CD4-positive, alpha-beta memory T cell (primary cell): ENCODE measurements at places on chromosomes 5 and 9.
A peak's percentile ranks its signal among the peaks of the same experiment; 100 is the strongest.

DNA sequence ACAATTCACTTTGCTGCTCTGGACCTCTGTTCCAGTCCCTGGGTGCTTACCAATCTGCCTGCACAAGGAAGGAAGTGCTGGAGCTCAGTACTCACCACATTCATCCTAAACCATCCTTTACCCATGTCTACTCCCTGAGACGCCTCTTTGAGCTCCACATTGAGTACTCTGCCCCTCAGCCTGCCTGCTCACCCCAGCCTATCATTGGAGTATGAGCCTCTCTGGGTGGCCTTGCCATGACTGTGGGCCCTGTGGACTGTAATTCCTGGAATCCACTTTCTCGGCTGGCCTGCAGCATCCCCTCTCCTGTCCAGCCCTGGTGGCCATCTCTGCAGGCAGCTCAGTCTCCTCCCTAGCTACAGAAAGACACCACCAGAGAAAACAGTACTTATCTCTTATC lies 428.6 kb downstream of the SPOCK1 start:
- no peak for DNase-seq

GRCh38 chr5:3424946-3425345 lies 170.7 kb upstream of the IRX1 start:
- no peak for DNase-seq

DNA sequence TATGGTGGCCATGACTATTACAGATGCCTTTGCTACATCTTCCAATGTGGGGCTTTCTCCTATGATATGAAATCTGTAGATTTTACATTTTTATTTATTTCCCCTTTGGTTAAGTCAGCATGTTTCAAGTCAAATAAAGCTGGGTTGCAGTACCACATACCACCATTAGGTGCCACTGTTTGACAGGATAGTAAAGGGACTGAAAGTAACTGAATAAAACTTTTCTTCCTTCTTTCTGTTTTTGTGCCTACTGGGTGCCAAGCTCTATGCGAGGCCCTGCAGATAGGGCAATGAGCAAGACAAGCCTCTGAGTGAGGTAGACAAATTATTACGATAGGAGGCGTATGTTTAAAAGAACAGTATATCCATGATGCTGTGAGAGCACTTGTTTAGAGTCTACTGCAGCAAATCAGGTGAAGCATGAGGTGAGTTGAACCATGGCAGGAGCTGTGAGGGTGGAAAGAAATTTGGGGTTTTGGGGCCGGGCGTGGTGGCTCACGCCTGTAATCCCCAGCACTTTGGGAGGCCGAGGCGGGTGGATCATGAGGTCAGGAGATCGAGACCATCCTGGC lies 64.8 kb downstream of the GDNF start:
- no peak for DNase-seq

DNA sequence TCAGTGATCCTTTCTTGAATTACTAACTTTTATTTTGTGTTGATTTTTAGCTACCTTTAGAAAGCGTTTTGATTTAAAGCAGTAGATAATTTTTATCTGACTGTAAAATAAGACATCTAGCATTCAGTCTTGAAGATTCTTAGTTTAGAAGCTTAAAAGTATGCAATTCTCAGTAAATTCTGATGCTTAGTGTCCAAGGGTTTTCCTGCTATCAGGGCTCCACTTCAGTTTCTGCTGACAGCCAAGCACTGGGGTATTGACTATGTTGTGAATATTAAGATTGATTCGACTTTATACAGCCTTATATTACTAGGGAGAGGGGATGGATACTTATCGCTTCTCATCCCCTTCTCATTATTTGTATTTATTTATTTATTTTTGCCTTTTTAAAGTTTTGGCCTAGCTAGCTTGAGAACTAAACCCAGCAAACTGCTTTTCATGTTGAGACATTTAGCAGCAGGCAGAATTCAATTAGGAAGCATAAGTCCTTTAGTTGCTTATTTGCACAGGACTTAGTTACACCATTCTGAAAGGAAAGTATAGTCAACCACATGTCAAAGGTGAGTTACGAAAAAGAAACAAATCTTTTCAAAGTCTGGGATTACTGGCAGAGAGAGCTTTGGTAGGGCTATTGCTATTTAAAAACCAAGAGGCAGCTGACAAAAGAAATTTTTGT lies 2.9 kb downstream of the PBX3 start:
- no peak for DNase-seq

DNA sequence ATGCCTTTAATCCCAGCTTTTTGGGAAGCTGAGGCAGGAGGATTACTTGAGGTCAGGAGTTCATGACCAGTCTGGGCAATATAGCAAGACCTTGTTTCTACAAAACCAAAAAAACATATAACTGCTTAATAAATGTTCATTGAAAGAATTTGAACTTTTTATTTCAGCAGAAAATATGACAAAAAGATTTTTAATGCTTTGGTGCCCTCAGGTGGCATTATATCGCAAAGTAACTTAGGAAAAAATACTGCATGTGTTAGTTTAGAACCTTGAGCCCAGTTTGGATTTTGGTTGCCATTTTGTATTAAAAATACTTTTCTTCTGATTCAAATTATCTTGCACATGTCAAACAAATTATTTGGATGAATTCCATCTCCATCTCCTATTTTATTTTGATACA lies 103.2 kb downstream of the GPBP1 start:
- no peak for DNase-seq

DNA sequence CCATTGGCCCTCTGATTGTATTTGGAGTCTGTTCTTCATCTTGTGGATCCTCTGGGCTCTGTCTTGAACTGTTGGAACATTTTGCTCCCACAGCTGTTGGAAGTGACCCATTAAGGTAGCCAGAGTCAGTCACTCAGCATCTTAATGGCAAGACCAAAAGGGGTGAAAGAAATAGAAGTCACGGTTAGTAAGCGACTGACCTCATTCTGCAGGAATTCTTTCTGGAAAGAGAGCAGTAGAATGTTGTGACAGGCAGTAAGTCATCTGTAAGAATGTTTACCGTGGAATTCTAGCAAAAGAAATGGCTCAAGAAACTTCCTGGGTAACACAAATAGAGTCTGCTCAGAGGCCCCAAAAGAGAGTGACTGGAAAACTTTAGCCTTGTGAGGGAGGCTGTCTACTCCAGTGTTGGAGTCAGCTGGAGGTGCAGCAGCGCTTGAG lies 28.6 kb upstream of the TNC start:
- no peak for DNase-seq

DNA sequence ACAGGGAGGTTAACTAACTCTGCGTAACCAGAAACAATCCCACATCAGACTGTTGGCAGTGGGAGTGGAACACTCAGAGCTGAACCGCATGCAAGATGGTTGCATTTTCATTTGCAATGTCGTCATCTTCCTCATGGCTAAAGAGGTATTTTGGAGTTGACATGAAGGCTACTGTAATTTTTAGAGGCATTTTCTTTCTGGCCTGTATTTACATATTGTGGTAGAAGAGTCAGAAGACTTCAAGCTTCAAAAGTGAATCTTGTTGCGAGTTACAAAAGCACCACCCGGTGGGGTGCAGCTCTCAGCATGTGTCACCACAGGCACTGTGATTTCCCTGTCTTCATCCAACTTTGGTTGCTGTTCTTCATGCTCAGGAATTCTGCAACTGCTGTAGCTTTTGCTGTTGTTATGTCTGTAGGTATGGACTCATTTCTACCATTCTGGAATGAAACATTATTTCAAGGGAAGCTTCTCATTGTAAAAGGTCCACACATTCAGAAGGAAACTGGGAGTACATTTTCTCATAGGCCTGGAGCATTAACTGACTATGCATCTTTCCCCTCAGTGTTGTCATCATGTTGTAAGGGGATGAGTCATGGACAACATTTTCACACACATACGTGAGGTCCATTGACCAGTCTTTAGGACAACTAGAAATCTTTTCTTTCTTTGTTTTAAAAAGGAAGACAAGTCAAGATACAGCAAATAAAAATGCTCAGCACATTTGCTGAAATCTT lies 35.4 kb upstream of the GDNF start:
- DNase-seq, result no peak

DNA sequence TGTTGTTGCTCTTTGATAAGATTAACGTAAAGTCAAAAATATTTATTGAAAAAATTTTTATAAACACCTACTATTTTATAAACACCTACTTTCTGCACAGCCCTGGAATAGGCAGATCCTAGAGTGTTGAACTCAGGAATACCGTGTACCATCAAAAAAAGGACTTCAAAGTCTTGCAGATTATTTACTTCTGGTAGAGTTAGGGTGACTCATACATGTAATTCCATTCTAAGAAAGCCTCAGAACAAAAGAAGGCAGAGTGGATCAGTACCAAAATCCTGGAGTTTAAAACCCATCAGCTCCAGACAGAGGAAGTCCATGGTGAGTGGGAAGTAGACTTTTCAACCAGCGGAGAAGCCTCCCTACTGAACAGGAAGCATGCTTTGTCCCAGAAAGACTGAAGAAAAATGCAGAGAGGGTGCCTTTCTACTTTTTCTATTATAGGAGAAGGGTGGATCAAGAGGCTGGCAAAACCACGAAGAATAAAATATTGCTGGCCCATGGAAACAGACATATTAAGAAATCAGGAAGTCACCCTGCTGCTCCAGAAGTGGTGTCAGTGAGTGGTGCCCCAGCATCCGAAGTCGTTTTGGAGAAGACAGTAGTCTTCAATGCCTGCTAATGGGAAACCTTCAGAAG lies 45.1 kb upstream of the DAB2 start:
- DNase-seq, result no peak

DNA sequence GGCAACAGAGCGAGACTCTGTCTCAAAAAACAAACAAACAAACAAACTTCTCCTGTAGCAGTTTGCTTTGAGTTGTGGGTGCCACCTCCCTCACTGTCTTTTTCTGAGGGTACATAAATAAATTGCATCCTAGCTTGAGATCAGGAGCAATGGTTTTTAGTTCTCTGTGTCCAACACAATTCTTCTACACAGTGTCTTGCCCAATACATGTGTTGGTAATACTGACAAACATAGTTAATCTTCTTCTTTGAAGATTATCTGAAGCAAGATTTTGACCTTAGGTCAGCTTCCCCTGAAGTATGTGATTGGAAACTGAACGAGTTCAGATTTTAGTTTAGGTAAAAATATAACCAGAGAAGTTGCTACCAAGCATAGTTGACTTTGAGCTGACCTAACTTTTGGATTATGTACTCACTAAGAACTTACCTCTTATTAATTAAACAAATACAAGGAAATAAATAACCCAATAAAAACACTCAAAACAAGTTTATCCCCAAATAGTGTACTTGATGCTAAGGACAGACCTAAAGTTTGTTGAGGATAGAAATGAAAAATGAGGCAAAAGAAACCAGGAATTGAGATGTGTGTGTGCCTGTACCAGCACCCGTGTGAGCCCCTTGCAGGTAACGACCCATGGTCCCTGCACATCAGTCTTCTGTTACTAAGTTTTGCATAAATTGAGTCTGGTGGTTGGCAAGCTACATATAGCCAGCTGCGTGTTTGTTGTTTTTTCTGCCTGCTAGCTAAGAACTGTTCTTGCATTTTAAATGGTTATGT lies 16.2 kb downstream of the TJP2 start:
- DNase-seq, result no peak

DNA sequence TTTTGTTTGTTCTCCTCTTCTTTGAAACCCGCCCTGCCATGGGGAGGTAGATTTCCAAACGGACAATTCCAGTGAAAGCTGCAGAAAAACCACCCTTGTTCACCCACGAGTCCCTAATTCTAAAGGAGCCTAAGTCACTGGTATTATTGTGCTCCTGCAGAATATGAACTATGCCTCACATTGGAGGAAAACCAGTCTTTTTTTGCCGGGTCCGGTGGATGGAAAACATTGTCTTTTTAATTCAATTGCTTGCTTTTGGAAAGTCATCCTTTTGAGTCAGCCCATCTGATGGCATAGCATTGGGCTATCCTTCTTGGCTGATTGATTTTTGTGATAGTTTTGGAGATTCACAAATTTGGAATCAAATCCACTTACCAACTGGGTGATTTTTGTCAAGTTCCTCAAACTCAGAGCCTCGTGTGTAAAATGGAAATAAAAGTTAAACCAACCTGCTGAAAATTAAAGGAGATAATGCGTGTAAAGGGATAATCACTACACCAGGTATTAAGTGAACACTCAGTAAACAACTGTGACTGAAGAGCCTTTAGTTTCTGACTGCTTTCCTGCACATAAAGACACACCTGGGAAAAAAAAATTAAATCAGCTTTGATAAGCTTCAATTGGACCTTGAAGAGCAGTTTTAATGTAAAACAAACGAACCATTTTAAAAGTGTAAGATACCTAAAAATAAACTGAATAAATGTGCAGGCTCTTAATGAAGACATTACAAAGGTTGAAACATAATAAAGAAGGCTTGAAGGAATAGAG lies 780 bp upstream of the CCNJL start:
- DNase-seq, result no peak

- no peak for DNase-seq
These were observed 131.2 kb downstream of the SPOCK1 start for GRCh38 chr5:137367951-137368350.

GRCh38 chr5:109982966-109983534 lies 293.3 kb downstream of the MAN2A1 start:
- DNase-seq, result no peak

DNA sequence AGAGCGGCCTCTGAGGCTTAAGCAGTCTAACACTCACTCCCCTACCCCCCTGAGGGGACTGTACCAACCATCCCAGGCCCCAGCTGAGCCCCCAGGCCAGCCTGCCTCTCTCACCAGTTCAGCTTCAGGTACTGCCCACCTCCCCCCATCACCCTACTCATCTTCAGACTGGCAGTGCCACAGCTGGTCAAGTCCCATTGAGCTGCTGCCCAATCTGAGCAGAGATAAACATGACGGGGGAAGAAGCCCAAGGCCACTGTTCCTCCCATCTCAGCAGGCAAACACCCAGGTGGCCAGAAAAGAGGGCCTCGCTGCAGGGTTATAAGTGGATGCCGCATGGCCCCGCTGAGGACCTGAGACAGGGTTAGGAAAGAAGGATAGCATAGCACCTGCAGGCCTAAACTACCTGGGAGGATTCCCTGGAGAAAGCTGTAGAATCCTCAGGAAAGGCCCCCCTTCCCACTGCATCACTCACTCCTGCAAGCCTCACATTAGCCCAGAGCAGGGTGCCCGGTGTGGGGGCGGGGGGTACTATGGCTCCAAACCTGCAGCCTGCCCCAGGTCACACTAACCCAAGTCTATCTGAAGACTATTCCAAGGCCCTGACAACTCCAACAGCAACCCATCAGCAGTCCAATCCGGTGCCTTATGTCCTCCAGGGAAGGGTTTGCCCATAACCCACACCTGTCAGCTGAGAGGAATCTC lies 3.6 kb downstream of the B4GALT1 start:
- no peak for DNase-seq

- no peak for DNase-seq
These were observed 48.9 kb downstream of the AUH start for GRCh38 chr9:91312717-91313325.

DNA sequence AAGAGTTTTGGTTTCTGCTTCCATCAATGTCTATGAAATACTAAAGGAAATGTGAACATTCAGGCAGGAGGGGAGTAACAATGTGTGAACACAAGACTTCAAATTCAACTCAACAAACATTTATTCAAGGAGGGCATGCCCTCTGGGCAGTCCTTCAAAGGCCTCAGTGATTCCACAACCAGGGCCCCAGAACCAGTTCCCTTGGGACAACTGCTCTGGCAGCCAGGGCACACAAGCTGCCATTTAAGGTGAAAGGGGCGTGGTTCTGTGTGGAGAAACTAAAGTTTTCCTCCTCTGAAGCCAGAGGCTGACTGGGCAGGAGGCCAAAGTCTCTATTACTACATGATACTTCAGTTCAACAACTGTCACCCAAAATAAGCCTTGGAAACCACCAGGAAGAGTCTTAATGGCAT lies 3.2 kb downstream of the RBM18 start:
- no peak for DNase-seq

- DNase-seq, result peak; percentile 49
These were observed 28.3 kb upstream of the NIPAL4 start for GRCh38 chr5:157431544-157432200.

GRCh38 chr5:95621839-95622629 lies 2.1 kb downstream of the GPR150 start:
- peak; percentile 71 for DNase-seq

GRCh38 chr5:96426831-96427230 lies 6.2 kb downstream of the PCSK1 start:
- no peak for DNase-seq
